Osteoblast (primary cell): ENCODE measurements at places on chromosomes 6 and 20. TPM values are rescaled to one million over a fixed set of nuclear protein-coding genes. Genes with fewer than 3 reads are reported as not detected.

DNA sequence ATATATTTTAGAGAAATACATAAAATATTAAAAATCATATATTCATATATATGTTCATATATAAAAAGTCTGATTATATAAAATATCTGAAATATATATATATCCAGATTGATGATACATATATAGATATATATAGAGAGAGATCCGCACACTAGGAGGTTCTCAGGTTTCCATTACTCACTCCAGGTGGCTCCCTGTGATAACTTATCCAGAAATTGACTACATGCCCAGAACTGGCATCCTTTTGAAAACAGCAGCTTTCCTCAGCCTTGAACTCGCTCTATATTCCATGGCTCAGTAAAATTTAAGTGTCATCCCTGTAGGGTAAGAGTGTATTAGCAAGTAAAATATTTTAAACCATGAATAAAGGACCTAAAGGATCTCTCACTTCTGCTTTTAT, 206.8 kb downstream of the TINAG start:
- no peak for DNase-seq

DNA sequence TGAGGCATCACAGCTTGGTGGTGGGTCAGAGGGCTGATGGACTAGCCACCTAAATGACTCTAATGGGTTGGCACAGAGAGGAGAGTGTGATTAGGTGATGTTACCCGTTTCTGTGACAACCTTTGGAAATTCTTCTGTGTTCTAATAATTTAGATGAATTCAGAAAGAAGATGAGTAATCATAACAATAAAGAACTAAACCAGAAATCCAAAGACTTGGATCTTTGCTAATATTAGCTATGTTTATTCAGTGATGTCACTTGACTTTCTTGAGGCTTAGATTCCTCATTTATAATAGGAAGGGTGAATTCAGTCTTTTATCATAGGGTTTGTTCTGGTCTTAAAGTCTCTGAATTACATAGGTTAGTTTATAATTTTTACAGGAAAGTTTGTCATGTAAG, 19.9 kb downstream of the CRYBG1 start:
- DNase-seq: peak; percentile 88

- DNase-seq: no peak
These were observed 13.1 kb upstream of the PEX7 start for GRCh38 chr6:136809091-136809860.

GRCh38 chr6:147005499-147005898, 198.7 kb upstream of the STXBP5 start:
- DNase-seq: no peak

DNA sequence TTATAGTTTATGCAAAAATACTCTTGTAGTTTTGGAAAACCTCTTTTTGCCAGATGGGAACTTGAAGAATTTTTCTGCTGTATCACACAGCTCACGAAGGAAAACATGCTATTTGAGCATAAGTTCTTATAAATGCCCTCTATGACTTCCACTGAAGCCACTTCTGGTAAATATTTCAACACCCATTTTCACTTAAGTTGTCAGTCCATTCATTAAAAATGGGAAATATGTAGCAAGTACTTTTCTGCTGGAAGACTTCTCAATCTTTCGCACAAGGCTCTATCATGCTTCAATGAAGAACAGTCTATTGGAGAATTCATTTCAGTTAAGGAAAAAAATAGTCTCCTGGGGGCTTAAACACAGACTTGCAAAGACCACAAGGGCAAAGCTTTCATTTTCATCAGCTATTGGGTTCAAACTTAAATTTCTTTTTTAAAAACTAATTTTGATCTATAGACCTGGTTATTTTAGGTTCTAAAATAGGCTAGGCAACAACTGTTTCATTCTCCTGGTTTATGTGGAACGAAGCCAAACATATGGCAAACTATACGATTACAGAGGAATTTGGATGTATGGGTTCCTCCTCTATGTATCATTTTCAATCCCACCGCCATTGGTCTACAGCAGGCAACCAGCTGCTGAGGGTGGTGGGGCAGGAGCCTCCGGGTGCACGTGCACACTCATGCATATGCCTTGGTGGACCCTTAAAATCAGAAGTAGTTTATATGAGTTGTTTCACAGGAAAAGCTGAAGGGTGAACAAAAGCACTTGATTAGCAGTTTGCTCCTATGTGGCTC, 38.7 kb downstream of the LAMA4 start:
- DNase-seq: no peak

DNA sequence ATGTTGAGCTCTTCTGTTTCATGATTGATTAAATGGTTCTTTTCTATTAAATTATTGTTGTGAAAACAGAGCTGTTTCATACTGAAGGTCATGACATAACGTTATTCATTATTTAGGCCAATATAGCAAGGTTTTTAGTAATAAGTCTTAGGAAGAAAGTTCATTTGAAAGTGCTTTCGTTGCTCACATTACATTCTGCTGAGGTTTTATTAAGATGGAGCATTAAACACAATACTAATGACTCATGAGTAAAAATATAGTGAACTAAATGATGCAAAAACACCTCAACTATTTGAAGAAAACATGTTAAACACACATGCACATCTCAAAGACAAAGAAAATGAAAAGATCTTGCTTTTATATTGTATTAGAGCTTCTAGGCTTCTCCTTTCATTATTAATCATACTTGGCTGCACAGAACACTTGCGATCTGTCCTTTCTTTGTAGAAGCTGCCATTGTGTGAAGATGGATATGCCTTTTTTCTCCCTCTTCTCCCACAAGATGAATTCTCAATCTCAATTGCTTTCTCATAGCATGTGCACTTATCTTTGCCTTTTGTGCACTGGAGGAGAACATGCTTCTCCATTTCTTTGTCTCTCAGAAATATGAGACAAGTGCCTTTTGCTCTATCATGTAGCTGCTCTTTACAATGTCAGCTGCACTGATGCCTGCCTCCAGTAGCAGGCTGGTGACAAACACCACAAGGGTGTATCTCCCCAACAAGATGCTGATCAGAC, 312.4 kb downstream of the PHF3 start:
- no peak for DNase-seq

GRCh38 chr6:47032974-47033765, 9.0 kb downstream of the ADGRF1 start:
- no peak for DNase-seq

DNA sequence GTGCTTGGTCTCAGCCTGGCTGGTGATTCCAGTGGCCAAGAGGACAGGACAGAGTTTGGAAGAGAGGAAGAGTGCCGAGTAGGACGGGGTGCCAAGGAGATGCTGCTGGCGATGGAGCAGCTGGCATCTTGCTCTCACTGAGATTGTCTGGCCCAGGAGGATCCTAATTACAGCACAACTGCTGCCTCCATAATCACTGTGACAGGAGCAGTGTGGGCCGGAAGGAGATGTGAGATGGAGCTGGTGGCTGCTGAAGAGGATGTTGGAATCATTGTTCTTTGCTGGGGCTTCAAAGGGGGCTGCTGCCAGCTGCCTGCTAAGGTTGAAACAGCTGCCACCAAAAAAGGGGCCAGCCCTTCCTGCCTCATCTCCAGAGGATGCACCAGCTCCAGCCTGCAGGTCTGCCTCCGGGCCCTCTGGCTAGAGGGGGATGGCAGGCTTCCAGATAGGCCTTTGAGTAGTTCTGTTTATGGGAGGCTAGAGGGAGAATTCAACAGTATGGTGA, 214.4 kb downstream of the RNF144B start:
- DNase-seq: no peak

GRCh38 chr6:25959890-25960536, 2.6 kb upstream of the TRIM38 start:
- DNase-seq: no peak

DNA sequence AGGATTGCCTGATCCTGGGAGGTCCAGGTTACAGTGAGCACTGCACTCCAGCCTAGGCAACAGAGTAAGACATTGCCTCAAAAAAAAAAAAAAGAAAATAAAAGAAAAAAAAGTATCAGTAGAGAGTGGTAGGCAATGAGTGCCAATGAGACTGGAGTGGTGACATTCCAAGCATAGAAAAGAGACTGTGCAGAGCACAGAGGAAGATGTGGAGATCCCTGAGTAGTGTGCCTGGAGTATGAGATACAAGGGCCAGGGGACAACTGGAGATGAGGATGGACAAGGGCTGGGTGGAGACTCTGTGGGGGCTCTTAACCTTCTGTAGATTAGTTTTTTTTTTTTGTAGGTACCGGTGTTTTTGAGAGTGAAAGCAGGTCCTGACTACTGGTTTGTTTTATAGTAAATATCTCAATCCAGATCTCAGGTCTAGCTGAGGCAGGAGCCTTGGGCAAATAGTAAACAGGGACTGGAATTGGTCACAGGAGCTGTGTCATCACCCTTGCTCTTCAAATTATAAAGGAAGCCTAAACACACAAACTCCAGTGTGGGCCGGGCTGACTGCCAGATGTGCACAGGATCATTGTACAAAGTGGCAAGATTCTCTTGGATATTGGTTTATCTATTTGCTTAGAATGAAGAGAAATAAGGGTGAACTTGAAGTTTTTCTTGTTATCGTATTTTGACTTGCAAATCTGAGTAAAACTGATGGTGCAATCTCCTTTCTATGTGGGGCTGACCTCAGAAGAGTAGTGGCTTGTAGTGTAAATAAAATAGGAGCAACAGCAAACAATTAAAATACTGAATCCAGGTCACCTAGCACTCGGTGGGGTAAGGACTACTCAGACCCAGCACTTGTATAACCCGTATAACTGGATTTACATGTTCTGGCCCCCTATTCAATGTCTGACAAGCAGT, 144.9 kb downstream of the SOX4 start:
- DNase-seq: no peak

DNA sequence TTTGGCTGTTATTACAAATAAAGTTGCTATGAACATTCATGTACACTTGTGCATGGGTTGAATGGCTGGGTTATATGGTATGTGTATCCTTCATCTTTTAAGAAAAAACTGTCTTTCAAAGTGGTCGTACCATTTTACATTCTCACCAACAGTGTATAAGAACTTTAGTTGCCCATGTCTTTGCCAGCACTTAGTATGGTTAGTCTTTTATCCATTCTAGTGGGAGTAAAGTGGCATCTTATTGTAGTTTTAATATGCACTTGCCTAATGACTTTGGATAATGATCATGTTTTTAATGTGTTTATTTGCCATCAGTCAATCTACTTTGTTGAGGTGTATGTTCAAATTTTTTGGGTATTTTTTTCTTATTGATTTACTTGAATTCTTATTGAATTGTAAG, 32.5 kb upstream of the ECI2 start:
- no peak for DNase-seq

DNA sequence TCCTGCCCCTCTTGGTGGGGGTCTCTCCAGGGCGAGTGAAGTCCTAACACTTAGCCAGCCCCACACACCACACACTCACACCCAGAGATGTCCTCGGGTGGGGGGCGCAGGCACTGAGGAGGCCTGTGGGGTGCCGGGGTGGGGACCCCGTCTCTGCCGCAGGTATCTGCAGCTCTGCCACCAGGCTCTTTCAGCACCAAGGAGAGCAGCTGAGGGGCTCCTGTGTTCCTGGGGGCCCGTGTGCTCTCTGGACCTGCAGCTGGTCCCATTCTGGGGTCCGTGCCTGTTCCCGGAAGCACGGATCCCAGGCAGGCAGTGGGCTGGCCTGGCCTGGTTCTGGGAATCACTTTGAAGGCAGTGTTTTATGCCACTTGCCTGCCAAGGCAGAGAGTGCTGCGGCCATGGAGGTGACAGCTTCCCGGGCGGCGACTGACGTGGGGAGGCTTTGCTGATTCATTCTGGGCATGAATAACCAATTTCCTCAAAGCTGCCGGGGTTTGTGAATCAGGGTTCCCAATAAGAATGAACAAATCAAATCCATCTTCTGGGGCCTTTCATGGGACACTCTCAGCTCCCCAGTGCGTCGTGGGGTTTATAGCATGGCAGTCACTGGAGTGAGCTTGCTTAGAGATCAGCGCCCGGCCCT, 54.4 kb upstream of the SLCO4A1 start:
- DNase-seq: peak; percentile 95

GRCh38 chr20:50721881-50722281, 9.5 kb upstream of the PARD6B start:
- no peak for DNase-seq

GRCh38 chr20:42484335-42484734, 705.4 kb downstream of the PTPRT start:
- DNase-seq: no peak

- peak; percentile 84 for DNase-seq
These were observed 5.1 kb downstream of the DEF6 start for GRCh38 chr6:35302604-35303241.

Gene CALHM4
- not detected in 2 replicates for total RNA-seq

Gene SFTA2
- total RNA-seq: not detected in 2 replicates

Gene ZSCAN23
- 6.9 and 7.4 TPM in 2 replicates for total RNA-seq

Gene CLPSL2
- not detected in 2 replicates for total RNA-seq

Gene APOM
- total RNA-seq: 1.1 and 1.2 TPM in 2 replicates

Gene CDH22
- total RNA-seq: not detected in 2 replicates
